GM12891 (cell line): ENCODE measurements at places on chromosomes 5 and 9.

- no peak for DNase-seq
These were observed 715 bp upstream of the RPS6 start for GRCh38 chr9:19380826-19381075.

GRCh38 chr5:174609116-174609515 is 115.3 kb upstream of the MSX2 start:
- DNase-seq = no peak

- DNase-seq = no peak
These were observed 279.6 kb downstream of the RFX3 start for GRCh38 chr9:3246241-3246640.

DNA sequence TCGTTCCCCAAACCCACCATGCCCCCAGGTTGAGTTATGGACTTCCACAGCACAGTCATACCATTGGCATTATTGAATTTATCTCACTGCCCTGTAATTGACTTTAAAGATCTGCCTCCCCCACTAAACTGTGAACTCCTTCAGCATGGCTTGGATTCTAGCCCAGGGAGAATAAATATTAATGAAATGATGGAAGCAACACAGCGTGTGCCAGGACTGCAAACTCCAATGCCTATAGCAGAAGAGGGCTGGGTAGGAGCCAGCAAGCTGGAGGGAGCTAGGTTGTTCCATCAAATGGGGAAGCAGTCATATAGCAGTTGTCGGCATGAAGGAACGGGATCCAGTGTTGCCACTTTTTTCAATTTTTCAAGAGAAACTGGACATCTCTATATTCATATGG is 69.0 kb upstream of the MSX2 start:
- no peak for DNase-seq

GRCh38 chr5:101112645-101113044 is 209.6 kb upstream of the ST8SIA4 start:
- no peak for DNase-seq

DNA sequence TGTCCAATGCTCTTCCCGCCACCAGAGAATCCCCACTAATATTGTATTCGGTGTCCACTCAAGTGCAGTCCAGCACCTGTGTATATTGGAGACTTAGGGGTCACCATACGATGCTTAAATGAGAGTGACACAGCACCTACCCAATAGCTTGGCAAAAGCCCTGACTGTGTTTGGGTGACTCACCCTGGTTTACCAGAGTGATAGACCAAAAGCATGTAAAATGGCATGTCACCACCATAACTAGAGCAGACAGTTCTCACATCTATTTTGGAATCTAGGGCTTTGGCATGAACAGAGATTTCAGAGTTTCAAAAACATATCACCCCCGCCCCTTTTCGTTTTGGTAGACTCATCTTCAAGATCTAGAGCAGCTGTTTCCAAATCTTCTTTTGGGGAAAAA is 217.3 kb upstream of the RASEF start:
- DNase-seq = no peak

GRCh38 chr5:176618783-176619182 is 8.8 kb upstream of the GPRIN1 start:
- DNase-seq = no peak

DNA sequence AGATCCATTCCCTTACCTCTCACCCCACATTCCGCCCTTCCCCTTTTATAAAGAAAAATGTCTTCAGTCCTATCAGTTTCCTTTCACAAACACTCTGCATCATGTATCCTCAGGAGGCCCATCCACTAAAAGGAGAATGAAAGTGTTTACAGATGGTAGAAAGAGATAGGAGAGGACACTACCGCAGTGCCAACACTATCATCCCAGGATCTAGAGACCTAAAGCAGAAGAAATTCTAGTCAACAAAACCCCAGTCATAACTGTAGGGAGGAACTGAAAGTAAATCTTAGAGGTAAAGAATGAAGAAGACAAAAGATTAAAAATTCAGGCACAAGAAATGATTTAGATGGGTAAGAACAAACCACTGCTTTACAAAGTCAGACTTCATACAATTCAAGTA is 114.1 kb downstream of the MLLT3 start:
- DNase-seq = peak; percentile 20

DNA sequence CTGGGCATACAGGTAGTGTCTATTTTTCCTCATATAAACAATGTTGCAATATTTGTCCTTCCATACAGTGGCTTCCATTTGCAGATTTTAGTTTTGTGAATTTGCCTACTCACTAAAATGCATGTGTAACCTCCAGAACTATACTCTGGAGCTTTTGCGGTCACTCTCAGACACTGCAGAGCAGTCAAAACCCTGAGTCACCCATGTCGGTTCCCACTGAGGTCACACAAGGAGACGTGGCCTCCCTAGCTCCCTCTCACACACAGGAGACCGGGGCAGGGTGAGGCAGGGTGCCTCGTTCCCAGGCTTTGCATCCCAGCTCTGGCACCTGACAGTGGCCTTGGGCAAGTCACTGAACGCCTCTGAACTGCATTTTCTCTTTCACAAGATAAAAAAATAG is 55.5 kb upstream of the ZNF354A start:
- DNase-seq = no peak

- no peak for DNase-seq
These were observed 2306.2 kb upstream of the ACO1 start for GRCh38 chr9:30078195-30078594.

DNA sequence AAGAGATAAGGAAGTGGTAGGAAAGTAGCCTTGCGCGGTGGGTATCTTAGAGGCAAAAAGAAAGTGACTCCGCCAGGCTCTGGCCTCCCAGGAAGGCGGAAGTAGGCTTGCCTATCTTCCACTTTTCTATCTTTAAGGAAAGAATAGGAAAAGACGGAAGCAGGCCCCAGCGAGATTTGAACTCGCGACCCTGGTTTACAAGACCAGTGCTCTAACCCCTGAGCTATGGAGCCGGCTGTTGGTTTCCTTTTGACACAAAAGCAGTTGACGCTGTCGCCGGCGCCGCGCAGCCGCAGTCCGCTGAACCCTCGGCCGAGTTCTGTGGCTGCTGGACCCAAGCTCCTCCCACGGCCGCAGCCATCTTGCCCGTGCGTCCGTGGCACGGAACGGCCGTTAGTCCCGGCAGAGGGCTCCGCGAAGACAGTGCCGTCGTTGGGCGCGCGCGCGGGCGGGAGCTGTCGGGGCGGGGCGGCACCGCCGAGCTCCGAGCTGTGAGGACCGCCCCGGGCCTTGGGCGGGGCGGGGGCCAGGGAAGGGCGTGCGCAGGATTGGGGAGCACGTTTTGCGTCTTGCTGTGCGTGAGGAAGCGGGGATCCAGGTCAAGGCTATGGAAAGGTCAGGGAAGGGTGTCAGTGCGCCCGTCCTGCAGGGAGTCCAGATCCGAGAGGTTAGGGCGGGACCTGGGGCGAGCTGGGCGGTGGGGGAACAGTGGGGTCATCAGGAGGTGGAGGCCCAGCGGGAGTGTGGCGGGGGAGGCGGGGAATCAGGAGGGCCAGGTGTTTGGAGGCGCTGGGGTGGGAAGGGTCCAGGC is 13.3 kb downstream of the TRIM7 start:
- peak; percentile 87 for DNase-seq

GRCh38 chr9:4106760-4107143 is 193.1 kb downstream of the GLIS3 start:
- DNase-seq = no peak

DNA sequence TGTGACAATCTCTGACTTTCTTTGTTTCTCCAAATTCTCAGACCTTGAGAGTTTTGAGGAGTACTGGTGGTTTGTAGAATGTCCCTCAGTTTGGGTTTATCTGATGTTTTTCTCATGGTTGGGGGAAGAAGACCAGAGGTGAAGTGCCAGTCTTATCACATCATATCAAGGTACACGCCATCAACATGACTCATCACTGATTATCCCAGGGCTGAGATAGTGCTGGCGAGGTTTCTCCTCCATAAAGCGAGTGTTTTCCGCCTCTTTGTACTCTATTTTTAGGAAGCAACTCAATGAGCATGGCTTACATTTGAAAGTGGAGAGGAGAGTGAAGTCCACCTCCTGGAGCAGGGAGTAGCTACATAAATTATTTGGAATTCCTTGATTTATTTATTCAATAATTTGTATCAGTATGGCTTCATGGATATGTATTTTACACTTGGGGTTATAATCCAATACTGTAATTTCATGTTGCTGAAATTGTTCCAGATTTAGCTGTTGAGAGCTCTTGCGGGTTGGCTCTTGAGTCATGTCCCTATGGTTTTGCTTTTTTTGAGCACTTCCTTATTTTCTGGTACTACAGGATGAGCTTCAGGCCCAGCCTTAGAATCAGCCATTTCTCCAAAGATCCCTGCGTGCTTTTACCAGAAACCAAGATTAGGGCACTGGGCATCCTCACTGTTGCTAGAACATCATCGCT is 23.9 kb downstream of the DCANP1 start:
- no peak for DNase-seq

DNA sequence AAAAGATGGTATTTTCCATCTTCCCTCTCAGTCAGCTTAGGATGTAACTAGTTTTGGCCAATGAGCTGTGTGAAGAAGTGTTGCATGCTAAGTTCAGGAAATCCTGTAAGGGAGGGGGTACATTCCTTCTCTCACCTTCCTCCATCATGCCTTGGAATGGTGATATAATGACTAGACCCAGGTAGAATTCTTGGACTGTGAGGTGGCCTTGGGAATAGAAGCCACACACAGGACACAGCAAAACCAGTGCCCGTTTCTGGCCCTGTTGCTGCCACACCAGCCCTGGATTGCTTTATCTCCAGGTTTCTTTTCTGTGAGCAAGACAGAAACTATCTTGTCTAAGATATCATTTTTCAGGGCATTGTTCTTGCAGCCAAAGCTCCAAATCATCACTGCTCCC is 10.5 kb upstream of the ZNF354A start:
- DNase-seq = no peak

- no peak for DNase-seq
These were observed 346.9 kb downstream of the ZSWIM6 start for GRCh38 chr5:61678966-61679365.

- DNase-seq = no peak
These were observed 72.1 kb downstream of the PGM5 start for GRCh38 chr9:68428481-68428880.

DNA sequence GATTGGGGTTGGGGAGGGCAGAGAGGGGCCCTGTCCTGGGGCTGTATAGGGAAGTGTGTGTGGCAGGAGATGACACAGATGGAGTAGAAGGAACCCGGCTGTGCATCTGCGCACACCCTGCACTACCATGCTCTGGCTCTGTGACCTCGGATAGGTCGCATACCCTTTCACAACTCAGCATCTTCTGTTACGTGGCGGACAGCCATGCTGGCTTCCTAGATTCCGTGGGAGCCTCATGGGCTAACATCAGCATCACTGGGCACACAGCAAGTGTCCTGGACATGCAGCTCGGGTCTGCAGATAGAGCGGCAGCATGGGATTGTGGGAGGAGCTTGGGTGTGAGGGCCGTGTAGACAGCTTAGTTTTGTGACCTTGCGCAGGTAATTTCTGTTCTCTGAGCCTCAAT is 9.2 kb downstream of the ARPC5L start:
- no peak for DNase-seq

GRCh38 chr5:124685404-124685930 is 61.0 kb downstream of the ZNF608 start:
- no peak for DNase-seq

GRCh38 chr9:15104826-15105420 is 194.7 kb upstream of the FREM1 start:
- DNase-seq = peak; percentile 13

GRCh38 chr5:76000582-76000981 is 82.6 kb upstream of the SV2C start:
- no peak for DNase-seq

DNA sequence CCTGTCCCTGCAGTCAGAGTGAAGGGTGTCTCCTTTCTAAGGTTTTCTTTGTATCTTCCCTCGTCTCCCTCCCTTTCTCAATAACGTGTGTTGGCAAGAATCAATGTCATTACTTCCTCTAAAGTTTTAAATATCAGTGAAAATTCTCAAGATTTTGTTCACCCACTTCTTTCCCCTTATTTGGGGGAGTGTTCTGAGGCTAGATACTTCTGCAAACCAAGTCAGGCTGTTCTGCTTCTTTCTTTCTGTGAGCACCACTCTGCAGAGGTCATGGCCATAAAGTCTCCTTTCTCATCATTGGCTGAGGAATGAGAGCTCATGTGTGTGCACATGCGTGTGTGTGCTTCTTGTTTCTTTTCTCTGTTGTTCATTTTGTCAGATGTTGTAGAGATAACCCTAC is 26.6 kb upstream of the SPATA31C2 start:
- no peak for DNase-seq

- DNase-seq = no peak
These were observed 76.8 kb upstream of the DAPK1 start for GRCh38 chr9:87420884-87421283.

DNA sequence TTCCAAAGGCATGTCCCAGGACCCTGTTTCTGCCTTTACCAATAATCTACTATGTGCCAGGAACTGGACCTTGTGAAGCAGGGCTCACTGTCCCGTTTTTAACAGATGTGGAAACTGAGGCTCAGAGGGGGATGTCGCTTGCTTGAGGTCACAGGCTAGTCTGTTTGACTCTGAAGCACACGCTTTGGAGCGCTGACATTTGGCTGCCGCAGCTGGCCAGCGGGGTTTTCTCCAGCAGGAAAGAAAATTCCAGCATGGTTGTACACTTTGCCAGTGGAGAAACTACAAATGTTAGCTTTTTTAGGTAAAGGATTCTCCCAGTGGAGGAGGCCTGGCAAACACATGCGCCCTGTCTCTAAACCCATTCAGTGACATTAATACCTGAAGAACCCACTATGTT is 50.5 kb downstream of the SH3PXD2B start:
- no peak for DNase-seq

DNA sequence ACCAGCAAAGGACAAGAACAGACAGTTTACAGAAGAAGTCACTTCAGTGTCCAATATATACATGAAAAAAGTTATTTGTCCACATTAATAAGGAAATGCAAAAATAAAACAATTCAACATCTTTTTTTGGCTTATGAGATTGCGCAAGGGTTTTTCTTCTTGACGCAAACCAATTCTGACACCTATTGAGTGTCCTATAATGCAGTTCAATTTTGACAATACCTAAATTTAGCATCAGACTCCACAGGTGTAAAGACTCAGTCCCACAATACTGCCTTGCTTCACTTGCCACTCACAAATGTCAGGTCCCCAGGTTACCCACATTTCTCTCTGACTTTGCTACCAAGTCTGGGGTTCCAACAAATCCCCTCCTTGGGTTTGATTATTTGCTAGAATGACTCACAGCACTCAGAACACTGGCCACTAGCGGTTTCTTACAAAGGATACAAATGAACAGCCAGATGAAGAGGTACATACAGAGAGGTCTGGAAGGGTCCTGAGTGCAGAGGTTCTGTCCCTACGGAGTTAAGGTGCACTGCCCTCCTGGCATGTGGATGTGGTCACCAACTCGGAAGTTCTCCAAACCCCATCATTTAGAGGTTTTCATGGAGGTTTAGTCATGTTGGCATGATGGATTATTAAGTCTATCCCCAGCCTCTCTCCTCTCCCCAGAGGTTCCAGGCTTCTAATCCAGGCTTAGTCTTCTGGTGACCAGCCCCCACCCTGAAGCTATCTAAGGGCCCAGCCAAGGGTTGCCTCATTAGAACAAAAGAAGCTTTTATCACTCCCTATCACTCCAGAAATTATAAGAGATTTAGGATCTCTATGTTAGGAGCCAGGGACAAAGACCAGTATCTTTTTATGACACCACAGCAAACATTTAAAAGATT is 27.0 kb upstream of the SLC22A5 start:
- no peak for DNase-seq

- no peak for DNase-seq
These were observed 89.1 kb upstream of the SLC30A5 start for GRCh38 chr5:69004676-69005075.
